ENCODE measurements at places on chromosomes 2 and 18. TPM values are rescaled to one million over a fixed set of nuclear protein-coding genes. Genes with fewer than 3 reads are reported as not detected.

DNA sequence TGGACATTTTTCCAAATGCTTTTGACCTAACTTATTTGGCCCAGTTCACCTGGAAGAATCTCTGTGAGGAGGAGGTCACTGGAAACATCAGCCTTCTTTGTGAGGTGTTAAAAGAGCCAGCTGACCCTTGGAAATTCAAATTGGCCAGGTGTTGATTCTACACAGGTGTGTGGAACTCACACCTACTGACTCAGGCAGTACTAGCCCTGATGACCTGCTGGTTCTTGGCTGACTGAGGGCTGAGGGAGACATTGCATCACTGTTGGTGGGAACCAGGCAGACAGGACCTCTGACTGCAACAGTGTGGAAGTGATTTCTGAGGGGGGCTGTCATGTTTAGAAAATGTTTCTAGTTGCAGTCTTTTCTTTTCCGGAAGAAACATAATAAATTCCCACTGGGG is 242.2 kb upstream of the LRRTM1 start:
- no peaks in the 10 kb centered on the region for H3K36me3 ChIP-seq
- no peak overlapping the region for H3K4me3 ChIP-seq
- H3K4me1 ChIP-seq = no peaks in the 10 kb centered on the region
- no peaks in the 10 kb centered on the region for H3K27me3 ChIP-seq

DNA sequence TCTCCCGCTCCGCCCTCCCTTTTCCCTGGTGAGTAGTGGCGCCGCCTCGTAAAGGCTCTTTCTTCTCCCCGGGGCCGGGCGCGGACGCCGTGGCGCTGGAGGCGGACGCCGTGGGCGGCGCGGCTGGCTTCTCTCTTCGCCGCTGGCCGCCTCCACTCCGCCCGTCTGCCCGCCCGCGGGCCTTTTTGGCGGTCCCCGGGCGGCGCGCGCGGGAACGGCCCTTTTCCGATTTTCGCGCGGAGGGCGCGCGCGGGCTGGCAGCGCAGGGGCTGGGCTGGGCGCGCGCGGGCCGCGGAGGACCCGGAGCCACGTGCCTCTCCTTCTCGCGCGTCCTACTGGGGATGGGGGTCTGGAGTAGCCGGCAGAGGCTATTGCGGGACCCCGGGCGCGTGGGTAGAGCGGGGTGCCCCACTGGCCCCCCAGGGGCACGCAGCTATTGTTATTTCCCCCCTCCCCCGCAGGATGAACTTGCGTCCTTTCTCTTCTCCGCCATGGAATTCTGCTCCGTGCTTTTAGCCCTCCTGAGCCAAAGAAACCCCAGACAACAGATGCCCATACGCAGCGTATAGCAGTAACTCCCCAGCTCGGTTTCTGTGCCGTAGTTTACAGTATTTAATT is 472 bp downstream of the SLC20A1 start:
- H3K4me3 ChIP-seq = peak overlapping the region; percentile 92
- H3K4me1 ChIP-seq = peaks cover 40% of the 10 kb centered on the region
- H3K36me3 ChIP-seq = peaks cover 40% of the 10 kb centered on the region
- no peaks in the 10 kb centered on the region for H3K27me3 ChIP-seq

DNA sequence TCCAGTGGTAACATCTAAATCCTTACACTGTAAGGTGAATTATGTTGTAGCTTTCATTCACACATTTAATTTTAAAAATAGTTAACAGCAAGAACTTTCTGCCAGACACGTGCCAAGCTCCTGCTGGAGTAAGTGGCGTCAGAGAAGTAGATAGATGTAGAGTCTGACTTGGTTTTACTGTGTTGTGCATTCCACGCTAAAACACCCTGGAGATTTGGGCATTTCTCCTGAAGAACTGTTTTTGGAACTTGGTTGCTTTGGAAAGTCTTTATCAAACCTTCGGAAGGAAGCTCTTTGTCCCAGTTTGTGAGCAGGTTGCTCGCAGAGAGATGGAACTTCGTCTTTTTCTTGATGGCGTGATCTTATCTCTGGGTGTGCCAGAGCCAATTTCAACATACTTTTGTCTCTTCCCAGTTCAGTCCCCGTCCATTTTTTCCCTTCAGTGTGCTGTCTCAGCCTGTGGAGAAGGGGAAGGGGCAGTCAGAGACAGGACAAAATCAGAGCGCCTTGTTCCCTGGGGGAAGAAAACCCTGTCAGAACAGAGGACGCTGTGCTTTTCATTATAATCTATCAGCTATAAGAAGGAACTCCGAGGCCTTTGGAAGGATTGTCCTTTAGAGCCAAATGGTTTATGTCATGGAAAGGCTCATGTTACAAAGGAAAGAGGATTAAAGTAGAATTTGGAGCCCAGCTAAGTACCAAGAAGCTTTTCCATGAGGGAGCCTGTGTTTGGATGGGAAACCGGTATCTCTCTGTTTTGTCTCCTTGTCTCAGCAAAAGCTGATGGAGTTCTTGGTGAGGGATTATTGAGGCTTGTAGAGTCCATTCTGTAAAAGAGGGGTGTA is 18.9 kb downstream of the GRHL1 start:
- no peaks in the 10 kb centered on the region for H3K27me3 ChIP-seq
- H3K4me3 ChIP-seq = no peak overlapping the region
- no peak overlapping the region for H3K27ac ChIP-seq
- no peak for DNase-seq
- H3K4me1 ChIP-seq = peaks cover 43% of the 10 kb centered on the region
- peaks cover 5% of the 10 kb centered on the region for H3K36me3 ChIP-seq

- H3K4me1 ChIP-seq = peaks cover 12% of the 10 kb centered on the region
- no peak overlapping the region for H3K27ac ChIP-seq
- DNase-seq = peak; percentile 81
- H3K36me3 ChIP-seq = no peaks in the 10 kb centered on the region
- no peaks in the 10 kb centered on the region for H3K27me3 ChIP-seq
Observed at GRCh38 chr18:37299471-37300304, 265.9 kb downstream of the CELF4 start.

GRCh38 chr2:178066890-178067669 is 5.5 kb downstream of the PDE11A start:
- H3K4me3 ChIP-seq = no peak overlapping the region
- no peak for DNase-seq
- no peak overlapping the region for H3K27ac ChIP-seq

- no peak overlapping the region for H3K27ac ChIP-seq
- peaks cover 5% of the 10 kb centered on the region for H3K27me3 ChIP-seq
- DNase-seq = no peak
- H3K36me3 ChIP-seq = no peaks in the 10 kb centered on the region
Observed at GRCh38 chr18:78607221-78607620, 372.4 kb upstream of the SALL3 start.

- no peak overlapping the region for H3K4me3 ChIP-seq
- no peaks in the 10 kb centered on the region for H3K36me3 ChIP-seq
- no peak overlapping the region for H3K27ac ChIP-seq
- no peak for DNase-seq
- H3K4me1 ChIP-seq = peaks cover 17% of the 10 kb centered on the region
Observed at GRCh38 chr2:168528469-168528868, 72.4 kb downstream of the CERS6 start.

DNA sequence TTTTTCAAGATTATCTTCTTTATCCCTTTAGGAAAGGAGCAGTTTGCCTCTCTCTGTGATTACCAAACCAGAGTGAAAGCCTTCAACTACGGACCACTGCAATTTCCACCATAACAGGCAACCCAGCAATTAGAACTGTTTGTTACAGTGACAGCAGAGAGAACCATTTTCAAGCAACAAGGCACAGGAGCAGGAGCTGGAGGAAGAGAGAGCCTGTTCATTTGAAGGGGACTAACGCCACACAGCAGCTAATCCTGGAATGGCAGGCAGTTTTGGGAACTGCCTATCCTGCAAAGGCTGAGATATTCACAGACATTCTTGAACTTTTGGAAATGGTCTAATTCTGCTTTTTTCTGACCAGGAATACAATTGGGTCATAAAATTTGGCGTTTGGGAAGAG is 1541.9 kb upstream of the PIK3C3 start:
- no peaks in the 10 kb centered on the region for H3K27me3 ChIP-seq
- H3K36me3 ChIP-seq = no peaks in the 10 kb centered on the region
- H3K4me1 ChIP-seq = no peaks in the 10 kb centered on the region
- H3K27ac ChIP-seq = no peak overlapping the region

- no peaks in the 10 kb centered on the region for H3K27me3 ChIP-seq
- peaks cover 54% of the 10 kb centered on the region for H3K4me1 ChIP-seq
- H3K36me3 ChIP-seq = peaks cover 40% of the 10 kb centered on the region
- DNase-seq = no peak
- no peak overlapping the region for H3K27ac ChIP-seq
Observed at GRCh38 chr2:25301453-25302352, 40.0 kb downstream of the DNMT3A start.

DNA sequence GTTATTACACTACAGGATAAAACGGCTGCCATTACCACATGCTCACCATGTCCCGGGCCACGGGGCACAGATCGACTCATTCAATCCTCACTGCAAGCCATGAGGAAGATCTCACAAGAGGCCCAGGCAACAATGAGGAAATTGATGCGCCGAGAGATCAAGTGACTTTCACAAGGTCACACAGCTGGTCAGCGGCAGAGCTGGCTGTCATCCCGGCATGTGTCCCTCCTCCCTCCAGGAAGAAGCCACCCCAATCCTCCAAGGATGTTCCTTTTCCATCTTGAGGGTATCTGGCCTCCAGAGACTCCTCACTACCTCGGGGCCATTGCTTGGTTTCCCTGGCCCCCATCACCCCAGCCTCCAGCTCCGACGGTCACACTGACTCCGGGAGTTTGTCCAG is 65.3 kb upstream of the GLI2 start:
- H3K4me3 ChIP-seq = no peak overlapping the region
- no peak overlapping the region for H3K27ac ChIP-seq
- no peaks in the 10 kb centered on the region for H3K36me3 ChIP-seq

GRCh38 chr18:79540904-79541282 is 138.7 kb upstream of the CTDP1 start:
- H3K27me3 ChIP-seq = peaks cover 21% of the 10 kb centered on the region
- no peak overlapping the region for H3K27ac ChIP-seq
- no peaks in the 10 kb centered on the region for H3K4me1 ChIP-seq
- peak; percentile 30 for DNase-seq
- no peak overlapping the region for H3K4me3 ChIP-seq

DNA sequence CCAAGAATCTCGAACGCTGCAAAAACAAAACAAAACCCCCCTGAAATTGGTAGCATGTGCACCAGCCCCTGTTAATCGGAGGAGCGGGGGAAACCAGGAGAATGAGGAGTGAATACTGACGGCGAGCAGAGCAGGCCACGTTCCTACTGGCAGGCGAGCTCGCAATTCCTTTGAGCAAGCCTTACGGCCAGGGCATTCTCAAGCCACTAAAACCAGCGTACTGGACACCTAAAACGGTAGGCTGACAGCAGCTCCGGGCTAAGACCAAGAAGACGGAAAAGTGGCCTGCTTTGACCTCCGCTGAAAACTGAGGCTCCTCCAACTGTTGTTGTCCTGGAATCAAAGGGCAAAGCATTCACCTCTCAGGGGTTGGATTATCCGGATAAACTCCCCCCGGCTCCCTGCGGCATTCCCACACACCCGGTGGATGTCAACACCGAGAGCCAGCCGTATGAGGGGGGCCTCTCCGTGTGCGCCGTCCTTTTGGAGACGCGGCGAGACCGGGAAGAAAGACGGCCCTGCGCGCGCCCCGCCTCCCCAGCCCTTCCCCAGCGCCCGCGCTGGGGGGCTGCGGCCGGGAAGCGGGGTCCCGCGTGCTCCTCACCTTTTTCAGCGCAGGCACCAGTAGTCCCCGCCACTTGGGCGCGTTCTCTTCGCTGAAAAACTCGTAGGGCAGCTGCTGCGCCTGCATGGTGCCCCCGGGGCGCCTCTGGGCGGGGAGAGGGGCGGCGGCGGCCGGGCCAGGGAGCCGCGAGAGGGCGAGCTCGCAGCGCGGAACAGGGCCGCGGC is 925 bp downstream of the SOS1 start:
- no peaks in the 10 kb centered on the region for H3K27me3 ChIP-seq
- peak overlapping the region; percentile 93 for H3K27ac ChIP-seq
- no peaks in the 10 kb centered on the region for H3K36me3 ChIP-seq
- DNase-seq = peak; percentile 68
- peaks cover 48% of the 10 kb centered on the region for H3K4me1 ChIP-seq

DNA sequence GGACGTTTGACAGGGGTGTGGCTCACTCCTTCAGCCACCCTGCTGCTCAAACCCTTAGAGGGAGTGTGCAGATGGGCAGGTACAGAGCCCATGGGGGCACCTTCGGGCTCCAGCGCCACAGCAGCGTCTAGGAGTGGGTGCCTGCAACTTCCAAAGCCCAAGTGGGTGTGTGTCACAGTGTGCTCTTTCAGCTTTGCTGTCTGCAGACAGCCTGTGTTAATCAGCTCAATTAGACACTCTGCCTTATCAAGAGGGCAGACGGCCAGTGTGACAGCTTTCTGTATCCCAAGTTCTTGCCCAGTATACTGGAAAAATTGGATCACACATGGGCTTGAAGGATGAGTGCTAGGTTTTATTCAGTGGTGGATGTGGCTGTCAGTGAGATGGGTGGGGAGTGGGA is 96.7 kb downstream of the AP1S3 start:
- H3K27ac ChIP-seq = no peak overlapping the region
- no peaks in the 10 kb centered on the region for H3K4me1 ChIP-seq
- no peak for DNase-seq
- H3K36me3 ChIP-seq = no peaks in the 10 kb centered on the region
- no peak overlapping the region for H3K4me3 ChIP-seq
- H3K27me3 ChIP-seq = no peaks in the 10 kb centered on the region

- no peaks in the 10 kb centered on the region for H3K36me3 ChIP-seq
- DNase-seq = no peak
- H3K4me3 ChIP-seq = no peak overlapping the region
- no peaks in the 10 kb centered on the region for H3K4me1 ChIP-seq
- no peaks in the 10 kb centered on the region for H3K27me3 ChIP-seq
Observed at GRCh38 chr2:136098441-136098840, 19.5 kb downstream of the CXCR4 start.

GRCh38 chr2:140711867-140712266 is 1418.9 kb downstream of the LRP1B start:
- H3K36me3 ChIP-seq = no peaks in the 10 kb centered on the region
- H3K27me3 ChIP-seq = no peaks in the 10 kb centered on the region
- no peak overlapping the region for H3K27ac ChIP-seq
- H3K4me1 ChIP-seq = no peaks in the 10 kb centered on the region

DNA sequence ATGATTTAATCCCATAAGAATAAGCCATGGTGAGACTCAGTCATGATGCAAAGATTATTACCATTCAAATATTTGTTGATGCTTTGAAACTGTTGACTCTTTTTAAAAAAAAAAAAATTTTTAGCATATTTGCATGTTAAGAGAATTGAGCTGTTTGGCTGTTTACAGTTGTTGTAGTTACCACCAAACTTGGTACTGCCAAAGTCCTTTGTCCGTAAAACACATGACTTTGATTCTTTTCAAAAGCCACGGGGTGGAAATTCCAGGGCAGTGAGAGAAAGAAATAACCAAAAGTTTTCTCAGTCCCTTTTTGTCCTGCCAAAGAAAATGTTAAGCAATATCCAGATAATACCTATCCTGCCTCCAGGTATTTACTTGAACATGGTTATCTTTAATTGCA is 474.8 kb downstream of the METTL4 start:
- H3K36me3 ChIP-seq = no peaks in the 10 kb centered on the region
- H3K27ac ChIP-seq = no peak overlapping the region
- H3K4me1 ChIP-seq = no peaks in the 10 kb centered on the region
- H3K27me3 ChIP-seq = no peaks in the 10 kb centered on the region
- H3K4me3 ChIP-seq = no peak overlapping the region
- no peak for DNase-seq

The IWS1 gene
- 36.7 TPM for total RNA-seq

The ASB18 gene
- not detected for total RNA-seq

The CCL20 gene
- 1.6 TPM for total RNA-seq

The CYP27A1 gene
- total RNA-seq = 273 TPM

The WDCP gene
- 10.5 TPM for total RNA-seq

All from lower lobe of right lung (tissue), 2 donors.